ENCODE measurements at places on chromosomes 13 and 19. TPM values are rescaled to one million over a fixed set of nuclear protein-coding genes. Genes with fewer than 3 reads are reported as not detected.

NLRP5 gene
- total RNA-seq = not detected

OR10H1 gene
- total RNA-seq = not detected

C13orf42 gene
- not detected for total RNA-seq

DCUN1D2 gene
- total RNA-seq = 24.9 TPM

KLK14 gene
- total RNA-seq = not detected

CEACAM20 gene
- 0.40 TPM for total RNA-seq

DNA sequence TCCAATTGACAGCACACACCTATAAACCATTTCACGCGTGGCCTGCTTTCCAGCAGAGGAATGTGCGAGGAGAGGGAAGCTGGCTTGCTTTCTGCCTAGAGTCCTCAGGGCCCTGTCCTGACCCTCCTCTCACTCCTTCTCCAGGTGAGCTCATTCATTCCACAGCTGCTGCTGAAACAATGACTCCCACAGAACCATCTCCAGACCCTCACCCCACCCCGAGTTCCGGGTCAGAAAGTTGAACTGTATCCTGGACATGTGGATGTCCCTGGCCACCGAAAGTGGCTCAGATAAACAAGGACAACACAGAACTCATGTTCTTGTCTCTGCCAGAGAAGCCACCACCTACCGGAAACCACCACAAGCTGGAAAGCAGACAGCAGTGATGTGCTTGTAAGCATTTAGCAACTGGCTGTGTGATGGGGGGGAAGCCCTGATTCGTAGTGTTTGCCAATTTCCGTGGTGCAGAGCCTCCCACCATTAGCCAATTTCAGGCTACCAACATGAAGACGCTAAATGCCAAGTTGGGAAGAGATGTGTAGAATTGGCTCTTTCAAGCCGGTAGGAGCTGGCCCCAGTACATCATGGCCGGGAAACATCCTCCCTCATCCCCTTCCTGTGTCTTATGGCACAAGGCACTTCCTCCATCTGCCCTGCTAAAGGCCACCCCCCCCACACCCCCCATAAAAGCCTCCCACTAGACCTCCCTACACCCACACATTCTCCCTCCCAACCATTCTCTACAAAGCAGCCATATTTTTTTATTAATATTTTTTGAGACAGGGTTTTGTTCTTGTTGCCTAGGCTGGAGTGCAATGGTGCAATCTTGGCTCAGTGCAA lies 5.0 kb downstream of the SYCE2 start:
- H3K4me1 ChIP-seq = peaks cover 6% of the 10 kb centered on the region
- no peaks in the 10 kb centered on the region for H3K27me3 ChIP-seq
- no peak for DNase-seq
- H3K27ac ChIP-seq = no peak overlapping the region
- H3K36me3 ChIP-seq = no peaks in the 10 kb centered on the region
- no peak overlapping the region for H3K4me3 ChIP-seq

DNA sequence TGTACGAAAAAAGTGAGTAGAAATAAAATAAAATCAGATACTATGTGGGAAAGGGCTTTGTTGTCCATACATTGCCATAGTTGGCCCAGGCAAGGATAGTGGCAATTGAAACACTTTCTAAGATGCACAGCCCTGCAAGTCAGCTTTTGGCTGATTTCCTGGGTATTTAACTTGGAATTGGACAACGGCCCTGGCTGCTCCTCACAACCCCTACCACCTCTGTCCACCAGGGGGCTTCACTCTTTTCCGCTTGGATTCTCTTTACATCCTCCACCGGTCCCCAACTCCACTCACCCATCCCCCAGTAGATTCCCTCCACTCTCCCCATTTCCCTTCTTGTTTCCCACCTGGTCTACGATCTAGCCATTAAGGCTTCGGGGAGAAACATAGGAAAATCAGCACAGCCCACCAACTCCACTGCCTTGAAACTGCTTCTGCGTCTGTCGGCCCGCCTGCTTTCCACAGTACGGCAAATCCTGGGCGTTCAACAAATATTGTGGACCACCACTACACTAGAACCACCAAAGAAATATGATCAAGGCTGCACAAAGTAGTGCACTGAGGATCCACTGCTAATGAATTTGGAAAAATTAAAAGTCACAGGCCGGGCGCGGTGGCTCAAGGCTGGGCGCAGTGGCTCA lies 48.6 kb upstream of the GTF3A start:
- no peaks in the 10 kb centered on the region for H3K4me1 ChIP-seq
- H3K27ac ChIP-seq = no peak overlapping the region
- no peaks in the 10 kb centered on the region for H3K27me3 ChIP-seq
- H3K36me3 ChIP-seq = no peaks in the 10 kb centered on the region
- no peak overlapping the region for H3K4me3 ChIP-seq

DNA sequence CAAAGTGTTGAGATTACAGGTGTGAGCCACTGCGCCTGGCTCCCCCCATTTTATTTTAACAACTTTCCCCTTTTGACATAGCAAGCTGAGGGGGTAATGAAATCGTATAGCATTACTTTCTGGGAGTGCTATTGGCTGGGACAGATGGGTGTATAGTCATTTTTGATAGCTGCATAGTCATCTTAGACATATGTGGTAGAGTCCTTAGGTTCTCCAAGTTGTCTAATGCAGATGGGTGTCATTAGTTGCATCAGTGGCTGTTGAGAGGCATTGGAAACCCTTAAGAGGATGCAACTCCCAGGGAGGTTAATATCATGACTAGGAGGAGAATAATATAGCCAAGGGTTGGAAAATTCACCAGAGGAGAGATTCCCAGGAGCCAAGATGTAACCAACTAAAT lies 28.6 kb upstream of the PNMA8B start:
- no peaks in the 10 kb centered on the region for H3K4me1 ChIP-seq
- DNase-seq = no peak
- H3K27me3 ChIP-seq = no peaks in the 10 kb centered on the region
- no peak overlapping the region for H3K27ac ChIP-seq
- H3K4me3 ChIP-seq = no peak overlapping the region
- H3K36me3 ChIP-seq = no peaks in the 10 kb centered on the region

GRCh38 chr19:33193269-33193864 lies 763 bp upstream of the LRP3 start:
- no peak overlapping the region for H3K27ac ChIP-seq
- H3K4me3 ChIP-seq = no peak overlapping the region
- no peaks in the 10 kb centered on the region for H3K36me3 ChIP-seq

DNA sequence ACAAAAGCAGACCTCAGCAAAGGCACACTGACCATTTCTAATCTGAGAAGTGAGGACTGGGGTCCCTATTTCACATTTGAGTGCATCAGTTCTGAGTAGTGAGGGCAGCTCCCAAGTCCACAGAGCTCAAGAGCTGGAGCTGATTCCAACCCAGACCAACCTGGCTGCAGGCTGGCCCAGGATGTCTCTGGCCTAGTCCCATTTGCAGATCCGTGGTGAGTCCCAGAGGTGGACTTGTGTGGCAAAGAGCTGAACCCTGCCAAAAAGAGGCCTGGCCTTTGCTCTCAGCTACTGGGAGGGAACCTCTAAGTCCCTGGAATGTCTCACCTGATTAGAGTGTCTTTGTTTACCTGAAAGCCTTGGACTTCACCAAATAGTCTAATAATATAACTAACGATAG lies 14.6 kb downstream of the SIGLEC7 start:
- H3K4me1 ChIP-seq = no peaks in the 10 kb centered on the region
- H3K27me3 ChIP-seq = no peaks in the 10 kb centered on the region

DNA sequence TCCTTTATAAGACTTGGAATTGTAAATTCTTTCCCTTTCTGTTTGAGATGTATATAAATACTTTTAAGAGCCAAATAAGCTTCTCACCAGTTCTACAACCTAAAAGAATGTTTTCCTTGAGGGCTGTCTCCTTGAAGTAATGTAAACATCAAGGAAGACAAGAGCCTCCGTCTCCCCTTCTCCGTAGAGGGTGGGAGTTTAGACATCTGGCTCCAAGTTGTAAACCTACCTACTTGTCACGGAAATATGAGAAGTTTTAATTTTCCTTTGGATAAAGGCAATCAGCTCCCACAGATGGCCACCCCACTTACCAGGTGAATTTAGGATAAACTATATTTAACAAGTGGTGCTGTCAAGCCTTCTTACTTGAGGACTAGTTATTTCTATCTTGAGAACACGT lies 237.9 kb downstream of the NALCN start:
- no peaks in the 10 kb centered on the region for H3K4me1 ChIP-seq
- no peak for DNase-seq
- H3K27ac ChIP-seq = no peak overlapping the region
- H3K4me3 ChIP-seq = no peak overlapping the region
- H3K36me3 ChIP-seq = no peaks in the 10 kb centered on the region
- H3K27me3 ChIP-seq = no peaks in the 10 kb centered on the region

GRCh38 chr19:34075661-34076091 lies 96.6 kb upstream of the LSM14A start:
- no peaks in the 10 kb centered on the region for H3K36me3 ChIP-seq
- H3K27me3 ChIP-seq = no peaks in the 10 kb centered on the region
- no peak for DNase-seq
- H3K27ac ChIP-seq = no peak overlapping the region
- no peak overlapping the region for H3K4me3 ChIP-seq
- no peaks in the 10 kb centered on the region for H3K4me1 ChIP-seq

GRCh38 chr19:31312009-31312676 lies 37.1 kb downstream of the TSHZ3 start:
- no peak overlapping the region for H3K4me3 ChIP-seq
- H3K27ac ChIP-seq = peak overlapping the region; percentile 44
- no peaks in the 10 kb centered on the region for H3K27me3 ChIP-seq
- DNase-seq = peak; percentile 70
- peaks cover 10% of the 10 kb centered on the region for H3K4me1 ChIP-seq
- H3K36me3 ChIP-seq = no peaks in the 10 kb centered on the region

GRCh38 chr13:44932850-44933251 lies 56.4 kb downstream of the NUFIP1 start:
- H3K27me3 ChIP-seq = no peaks in the 10 kb centered on the region
- peak overlapping the region; percentile 48 for H3K27ac ChIP-seq
- no peaks in the 10 kb centered on the region for H3K36me3 ChIP-seq
- peak; percentile 47 for DNase-seq
- H3K4me3 ChIP-seq = no peak overlapping the region

GRCh38 chr13:25249001-25249543 lies 38.2 kb downstream of the MTMR6 start:
- H3K4me1 ChIP-seq = no peaks in the 10 kb centered on the region
- no peak for DNase-seq
- no peak overlapping the region for H3K4me3 ChIP-seq
- no peaks in the 10 kb centered on the region for H3K27me3 ChIP-seq
- H3K36me3 ChIP-seq = no peaks in the 10 kb centered on the region

DNA sequence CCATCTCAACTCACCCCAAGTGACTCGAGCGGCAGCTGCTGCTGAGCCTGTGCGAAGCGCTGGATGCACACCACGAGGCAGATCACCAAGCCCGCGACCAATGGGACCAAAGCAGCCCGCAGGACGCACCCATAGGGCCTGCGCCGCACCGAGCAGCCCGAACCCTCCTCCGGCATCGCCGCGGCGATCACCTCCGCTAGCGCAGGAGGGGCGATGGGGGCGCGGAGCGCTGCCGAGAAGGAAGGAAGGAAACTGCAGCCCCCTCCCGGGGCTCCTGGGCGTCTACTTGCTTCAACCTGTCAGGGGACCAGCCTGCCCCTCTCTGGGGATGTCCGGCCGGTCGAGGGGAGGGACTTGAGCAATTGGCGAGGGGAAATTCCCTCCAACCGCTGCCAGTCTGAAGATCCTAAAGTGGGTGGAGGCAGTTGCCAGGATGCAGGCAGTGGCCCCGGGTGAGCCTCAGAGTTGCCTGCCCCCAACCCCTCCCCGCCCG lies at the start of gene CD70:
TSS of gene CD70 (minus strand) at position 324 of the 493 bp plus-strand sequence. CDS start at position 176, 148 bp downstream.
- no peak within 1 kb of the TSS for H3K4me3 ChIP-seq
- no peaks in the 10 kb centered on the region for H3K4me1 ChIP-seq
- no peak within 1 kb of the TSS for H3K27ac ChIP-seq
- H3K27me3 ChIP-seq = peaks cover 31% of the 10 kb centered on the region
- no peaks in the 10 kb centered on the region for H3K36me3 ChIP-seq

- no peaks in the 10 kb centered on the region for H3K27me3 ChIP-seq
- no peak overlapping the region for H3K4me3 ChIP-seq
- H3K36me3 ChIP-seq = no peaks in the 10 kb centered on the region
- H3K4me1 ChIP-seq = no peaks in the 10 kb centered on the region
- no peak overlapping the region for H3K27ac ChIP-seq
- no peak for DNase-seq
Observed at GRCh38 chr19:40159744-40160143, 31.5 kb upstream of the MAP3K10 start.

DNA sequence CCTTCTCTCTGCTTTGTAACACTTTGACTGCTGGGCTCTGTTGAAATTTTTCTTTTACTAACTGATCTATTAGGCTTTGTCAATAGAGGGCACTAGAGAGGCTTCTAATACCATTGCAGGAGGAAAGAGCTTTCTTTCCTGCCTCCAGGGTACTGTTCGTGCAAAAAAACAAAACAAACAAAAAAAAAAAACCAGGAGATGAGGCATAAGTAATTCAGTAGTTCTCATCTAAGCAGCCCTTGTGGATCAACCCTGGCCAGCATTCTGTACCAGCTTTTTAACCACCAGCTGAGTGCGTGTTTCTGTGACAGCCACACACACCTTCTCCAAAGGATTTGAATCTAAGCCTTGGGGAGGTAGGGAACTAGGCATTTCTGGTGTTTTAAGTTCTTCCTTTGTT lies 1707.6 kb upstream of the SLC10A2 start:
- no peaks in the 10 kb centered on the region for H3K4me1 ChIP-seq
- H3K27me3 ChIP-seq = no peaks in the 10 kb centered on the region
- DNase-seq = no peak
- H3K27ac ChIP-seq = no peak overlapping the region
- H3K36me3 ChIP-seq = no peaks in the 10 kb centered on the region
- no peak overlapping the region for H3K4me3 ChIP-seq

GRCh38 chr13:94239135-94239534 lies 240.3 kb downstream of the DCT start:
- no peak overlapping the region for H3K4me3 ChIP-seq
- DNase-seq = no peak
- no peaks in the 10 kb centered on the region for H3K27me3 ChIP-seq
- no peak overlapping the region for H3K27ac ChIP-seq
- no peaks in the 10 kb centered on the region for H3K4me1 ChIP-seq

GRCh38 chr13:65085977-65086376 lies 2144.2 kb downstream of the PCDH9 start:
- no peaks in the 10 kb centered on the region for H3K36me3 ChIP-seq
- H3K4me1 ChIP-seq = no peaks in the 10 kb centered on the region
- H3K27ac ChIP-seq = no peak overlapping the region
- DNase-seq = no peak
- no peak overlapping the region for H3K4me3 ChIP-seq

DNA sequence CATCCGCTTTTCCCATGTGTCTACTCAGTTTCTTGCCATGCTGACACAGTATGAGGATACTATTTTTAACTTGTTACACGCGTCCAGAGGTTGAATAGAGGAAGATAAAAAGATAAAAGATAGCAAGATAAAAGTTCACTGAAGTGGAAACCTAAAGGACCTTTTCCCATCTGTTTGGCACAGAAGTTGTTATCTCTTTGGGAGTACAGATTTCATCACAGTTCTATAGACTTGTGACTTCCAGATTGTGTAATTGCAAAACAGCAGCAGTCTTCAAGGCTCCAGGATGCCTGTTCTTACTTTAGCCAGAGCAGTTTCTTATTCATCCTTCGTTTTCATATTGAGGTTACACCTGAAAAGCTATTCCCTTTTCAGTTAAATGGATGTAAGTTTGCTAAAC lies 369.2 kb downstream of the GPC5 start:
- no peak for DNase-seq
- no peak overlapping the region for H3K4me3 ChIP-seq
- no peaks in the 10 kb centered on the region for H3K36me3 ChIP-seq
- no peaks in the 10 kb centered on the region for H3K4me1 ChIP-seq

GRCh38 chr19:33684538-33685232 lies 62.9 kb downstream of the CHST8 start:
- no peaks in the 10 kb centered on the region for H3K36me3 ChIP-seq
- DNase-seq = no peak
- no peaks in the 10 kb centered on the region for H3K4me1 ChIP-seq

- no peaks in the 10 kb centered on the region for H3K27me3 ChIP-seq
- H3K27ac ChIP-seq = no peak overlapping the region
- DNase-seq = no peak
- H3K4me3 ChIP-seq = no peak overlapping the region
- no peaks in the 10 kb centered on the region for H3K36me3 ChIP-seq
Observed at GRCh38 chr13:49806126-49806536, 13.6 kb upstream of the KPNA3 start.

Data from uterus (tissue), 4 donors.